ENCODE measurements at places on chromosomes 4 and X.

DNA sequence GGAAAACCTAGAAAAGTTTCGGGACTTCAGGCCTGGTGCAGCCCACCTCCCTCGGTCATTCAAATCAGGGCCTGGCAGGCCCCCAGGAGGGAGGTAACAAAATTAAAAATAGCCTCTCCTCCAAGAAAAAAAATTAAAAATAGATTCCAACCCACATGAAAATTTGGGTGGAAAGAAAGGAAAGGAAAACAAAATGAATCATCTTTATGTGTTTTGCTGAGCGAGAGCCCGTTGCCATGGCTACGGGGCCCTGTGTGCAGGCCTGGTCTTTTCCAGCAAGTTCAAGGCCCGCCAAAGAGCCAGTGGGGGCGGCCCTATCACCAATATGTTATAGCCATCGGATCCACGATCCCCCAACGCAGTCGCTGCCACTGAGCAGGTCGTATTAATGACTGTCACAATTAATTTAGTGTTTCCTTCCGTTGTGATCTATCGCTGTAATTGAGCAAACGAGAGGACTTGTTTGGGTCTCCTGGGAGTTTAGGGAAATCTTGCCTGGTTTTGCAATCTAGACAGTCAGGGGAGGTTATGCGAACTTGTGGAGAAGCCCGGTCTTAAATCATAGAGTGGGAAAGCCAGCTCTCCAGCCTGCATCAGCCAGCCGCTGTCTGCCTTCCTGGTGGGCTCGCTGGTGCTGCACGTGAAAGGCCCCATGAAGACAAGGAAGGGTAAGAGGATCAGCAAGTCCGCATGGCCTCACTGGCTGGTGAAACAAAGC lies 452.4 kb downstream of the BCOR start:
- DNase-seq = no peak

- DNase-seq = no peak
These were observed 168.9 kb downstream of the CBR4 start for GRCh38 chr4:168841000-168841671.

DNA sequence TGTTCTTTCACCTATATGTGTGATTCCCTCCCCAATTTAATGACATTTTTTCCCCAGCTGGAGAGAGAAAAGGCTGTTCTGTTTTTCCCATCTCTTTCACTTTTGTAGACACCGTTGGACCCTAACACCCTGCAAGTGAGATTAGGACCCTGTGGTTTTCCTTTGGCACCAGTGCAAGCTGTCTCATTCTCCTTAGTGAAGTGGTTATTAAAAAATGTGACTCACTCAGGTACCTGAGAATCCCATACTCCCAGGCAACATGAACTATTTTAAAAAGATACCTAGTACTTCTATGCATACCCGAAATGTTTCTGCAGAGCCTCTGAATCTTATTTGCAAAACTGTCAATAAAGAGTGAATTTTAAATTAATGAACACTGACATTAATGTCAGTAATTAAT lies 175.7 kb upstream of the TBC1D9 start:
- no peak for DNase-seq

DNA sequence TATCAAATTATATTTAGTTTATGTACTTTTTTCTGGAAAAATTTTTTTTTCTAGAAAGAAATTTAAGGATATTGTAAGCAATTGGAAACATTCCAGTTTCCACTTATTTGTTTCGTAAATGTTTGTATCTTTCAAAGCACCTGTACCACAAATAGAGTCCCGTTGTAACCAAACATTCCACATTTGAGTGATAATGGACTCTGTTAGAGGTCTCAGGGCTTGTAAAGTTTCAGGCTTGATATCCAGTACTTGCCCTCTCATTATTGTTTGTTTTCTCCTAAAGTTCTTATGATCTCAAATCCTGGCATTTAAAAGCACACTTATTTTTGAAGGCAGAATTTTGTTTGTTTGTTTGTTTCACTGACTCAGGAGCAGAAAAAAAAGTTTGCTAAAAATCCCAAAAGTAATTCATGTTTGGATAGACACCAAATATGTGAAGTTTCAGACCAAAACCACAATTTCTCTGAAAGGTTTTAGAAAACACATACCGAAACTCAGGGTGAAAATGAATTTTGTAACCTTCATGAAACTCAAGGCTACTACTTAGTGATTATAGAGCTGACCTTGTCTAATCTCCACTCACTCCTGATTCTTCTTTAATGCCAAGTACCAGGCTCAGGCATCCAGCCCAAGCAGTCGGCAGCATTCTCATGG lies 5.7 kb upstream of the TMEM192 start:
- no peak for DNase-seq

DNA sequence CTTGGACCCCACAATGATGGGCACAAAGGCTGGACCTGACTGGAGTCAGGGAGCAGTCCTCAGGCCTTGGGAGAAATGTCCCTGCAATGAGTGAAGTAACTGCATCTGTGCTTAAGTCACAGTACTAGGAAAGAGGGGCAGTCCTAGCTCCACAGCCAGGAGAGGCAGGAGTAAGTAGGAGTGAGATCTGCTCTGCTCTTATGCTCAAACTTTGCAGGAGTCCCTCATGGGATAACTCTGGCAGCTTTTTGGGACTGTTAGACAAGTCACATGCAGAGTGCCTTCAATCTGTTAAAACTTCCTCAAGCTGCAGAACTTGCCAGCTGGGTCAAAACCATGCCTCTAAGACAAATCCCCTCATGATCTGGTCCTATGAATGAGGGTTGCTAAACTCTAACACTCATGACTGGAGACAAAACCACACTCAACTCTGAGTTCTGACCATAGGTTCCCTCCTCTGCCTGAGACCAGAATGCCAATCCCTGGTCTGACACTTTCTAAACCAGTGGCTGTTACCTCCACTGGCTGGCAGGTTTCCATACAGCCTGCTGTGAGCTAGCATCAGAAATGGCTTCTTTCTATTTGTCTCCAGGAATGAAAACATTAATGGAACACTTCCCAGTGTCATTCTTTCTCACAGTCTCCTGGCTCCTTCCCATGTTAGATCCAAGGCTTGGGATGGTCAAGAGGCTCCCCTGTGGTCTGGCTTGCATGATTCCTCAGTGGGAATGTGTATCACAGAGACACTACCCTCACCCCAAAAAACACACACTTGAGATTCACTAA lies 819.3 kb downstream of the PCDH7 start:
- no peak for DNase-seq

DNA sequence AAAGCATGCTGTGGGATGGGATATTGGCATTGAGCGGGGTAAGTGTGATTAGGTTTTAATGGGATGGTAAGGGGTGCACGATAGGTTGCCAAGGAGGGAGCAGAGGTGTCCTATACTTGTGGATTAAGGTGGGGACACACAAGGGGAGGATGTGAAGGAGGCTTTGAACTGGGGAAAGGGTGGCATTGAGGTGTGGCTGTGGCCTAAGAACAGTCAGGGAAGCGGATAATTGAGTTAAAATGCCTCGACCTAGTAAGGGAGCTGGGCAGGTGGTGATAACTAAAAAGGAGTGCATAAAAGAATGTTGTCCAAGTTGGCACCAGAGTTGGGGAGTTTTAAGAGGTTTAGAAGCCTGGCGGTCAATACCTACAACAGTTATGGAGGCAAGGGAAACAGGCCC lies 17.5 kb downstream of the KLKB1 start:
- DNase-seq = no peak

DNA sequence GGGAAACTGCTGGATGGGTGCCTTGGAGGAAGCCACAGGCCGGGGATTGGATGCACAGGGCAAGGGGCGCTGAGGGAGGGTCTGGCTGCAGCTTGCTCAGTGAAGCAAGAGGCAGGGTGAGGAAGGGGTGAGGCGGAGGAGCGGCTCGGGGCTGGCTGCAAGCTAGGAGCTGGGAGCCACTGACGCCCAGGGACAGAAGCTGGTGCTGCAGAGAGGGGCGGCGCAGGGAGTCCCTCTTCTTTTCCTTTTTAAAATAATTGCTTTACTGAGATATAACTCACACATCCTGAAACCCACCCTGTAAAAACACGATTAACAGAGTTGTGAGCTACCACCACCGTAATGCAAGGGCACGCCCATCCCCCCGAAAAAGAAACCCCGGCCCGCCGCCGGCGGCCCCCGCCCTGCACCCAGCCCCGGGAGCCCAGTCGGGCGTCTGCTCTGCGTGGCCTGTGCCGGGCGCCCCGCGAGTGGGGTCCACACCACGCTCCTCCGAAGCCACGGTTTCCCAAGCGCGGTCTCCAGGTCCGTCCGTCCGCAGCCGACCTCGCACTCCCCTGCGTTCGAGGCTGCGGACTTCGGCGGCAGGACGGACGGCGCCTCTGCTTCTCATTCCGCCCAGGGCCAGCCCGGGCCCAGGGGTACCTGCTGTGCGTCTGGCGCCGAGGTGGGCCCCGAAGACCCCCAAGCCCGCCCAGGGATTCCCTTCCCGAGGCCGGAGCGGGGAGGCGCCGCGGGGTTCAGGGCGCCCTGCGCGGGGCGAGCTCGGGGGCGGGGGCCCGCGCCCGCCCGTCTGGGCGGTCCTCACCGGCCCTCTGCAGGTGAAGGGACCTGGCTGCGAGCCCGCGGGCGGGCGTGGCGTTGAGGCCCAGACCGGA lies 866 bp upstream of the UVSSA start:
- peak; percentile 85 for DNase-seq

- DNase-seq = no peak
These were observed 129.7 kb upstream of the EDNRA start for GRCh38 chr4:147351083-147351787.

DNA sequence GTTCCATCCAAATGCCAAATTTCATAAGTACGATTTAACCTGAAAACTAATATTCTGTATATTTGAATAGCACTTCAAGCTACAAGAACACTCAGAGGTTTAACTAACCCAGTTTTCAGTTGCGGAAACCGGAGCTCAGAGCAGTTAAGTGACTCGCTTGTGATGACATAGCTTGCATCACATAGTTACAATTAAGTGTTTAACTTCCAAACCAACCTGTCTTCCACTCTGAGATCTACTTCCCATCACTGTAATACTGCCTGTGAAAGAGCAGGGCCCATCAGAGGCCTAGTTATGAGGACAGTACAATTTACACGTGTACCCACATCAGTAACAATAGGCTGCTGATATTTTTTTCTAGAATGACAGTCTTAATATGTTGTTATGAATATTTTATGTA lies 120.3 kb downstream of the MAD2L1 start:
- DNase-seq = no peak

DNA sequence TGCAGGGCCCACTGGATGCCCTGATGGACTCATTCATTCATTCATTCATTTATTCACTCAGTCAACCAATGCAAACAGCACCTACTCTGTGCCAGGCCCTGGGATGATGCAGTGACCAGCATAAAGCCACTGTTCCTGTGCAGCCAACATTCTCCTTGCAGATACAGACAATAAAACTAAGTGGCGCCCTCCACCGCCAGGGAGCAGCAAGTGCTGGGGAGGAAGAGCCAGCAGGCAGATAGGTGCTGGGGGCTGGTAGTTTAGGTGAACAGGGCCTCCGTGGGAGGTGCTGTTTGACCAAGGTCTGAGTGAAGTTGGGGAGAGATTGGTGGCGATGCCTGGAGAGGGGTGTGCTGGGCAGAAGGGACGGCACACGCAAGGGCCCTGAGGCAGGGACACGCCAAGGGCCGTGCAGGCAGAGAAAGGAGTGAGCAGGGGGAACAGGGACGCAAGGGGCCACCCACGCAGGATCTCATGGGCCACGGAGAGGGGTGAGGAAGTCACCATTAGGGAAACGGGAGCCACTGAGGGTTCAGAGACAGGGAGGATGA lies 65.5 kb downstream of the WFS1 start:
- DNase-seq = no peak

- DNase-seq = no peak
These were observed 20.0 kb downstream of the NDP start for GRCh38 chrX:43953218-43953617.

GRCh38 chr4:149173241-149174013 lies 642.2 kb downstream of the IQCM start:
- DNase-seq = no peak

DNA sequence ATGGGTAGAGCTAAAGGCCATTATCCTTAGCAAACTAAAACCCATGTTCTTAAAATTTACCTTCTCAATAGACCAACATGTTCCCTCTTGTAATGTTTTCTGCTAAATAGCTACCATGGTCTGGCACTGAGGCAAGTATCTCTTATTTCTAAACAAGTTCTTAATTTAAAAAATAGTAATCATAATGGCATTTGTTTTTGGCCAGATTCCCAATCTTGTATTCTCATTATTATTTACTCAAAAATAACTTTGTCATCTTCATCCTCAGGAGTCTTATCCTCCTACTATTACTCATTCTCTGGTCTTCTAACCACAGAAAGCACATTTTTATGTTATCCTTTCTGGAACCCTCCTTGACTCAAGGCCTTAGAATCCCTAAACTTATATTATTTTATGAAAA lies 931.2 kb downstream of the CCSER1 start:
- no peak for DNase-seq

DNA sequence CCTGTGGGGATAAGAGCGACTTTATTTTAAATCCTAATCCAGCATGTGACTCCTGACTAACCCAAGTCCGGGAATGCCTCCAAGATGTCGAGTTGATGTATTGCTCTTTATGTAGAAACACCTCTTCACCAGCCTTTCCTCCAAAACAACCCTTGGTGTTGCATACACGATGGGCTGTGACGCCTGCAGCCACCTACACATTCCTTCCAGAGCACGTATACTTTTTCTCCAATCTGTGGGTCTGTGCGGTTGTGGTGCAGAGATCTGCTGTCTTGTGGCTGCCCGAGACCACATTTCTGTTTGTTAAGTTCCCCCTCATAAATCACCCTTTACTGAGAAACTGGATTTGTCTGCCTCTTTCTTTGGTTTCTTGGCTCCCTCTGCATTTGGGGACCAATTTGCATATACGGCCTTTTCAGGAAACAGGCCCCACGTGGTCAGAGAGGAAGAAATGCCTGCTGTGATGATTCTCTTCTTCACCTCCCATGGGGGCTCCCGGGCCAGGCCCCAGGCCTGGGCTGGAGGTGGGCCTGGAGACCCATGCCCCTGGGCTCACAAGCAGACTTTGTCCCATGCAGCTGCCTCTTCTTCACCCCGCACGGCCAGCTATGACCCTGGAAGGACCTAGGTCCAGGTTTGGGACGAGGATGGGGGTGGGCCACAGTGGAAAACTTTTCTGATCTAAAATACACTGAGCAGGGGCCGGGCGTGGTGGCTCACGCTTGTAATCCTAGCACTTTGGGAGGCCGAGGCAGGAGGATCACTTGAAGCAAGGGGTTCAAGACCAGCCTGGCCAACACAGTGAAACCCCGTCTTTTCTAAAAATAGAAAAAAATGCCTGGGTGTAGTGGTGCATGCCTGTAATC lies 21.4 kb upstream of the AFAP1 start:
- no peak for DNase-seq

DNA sequence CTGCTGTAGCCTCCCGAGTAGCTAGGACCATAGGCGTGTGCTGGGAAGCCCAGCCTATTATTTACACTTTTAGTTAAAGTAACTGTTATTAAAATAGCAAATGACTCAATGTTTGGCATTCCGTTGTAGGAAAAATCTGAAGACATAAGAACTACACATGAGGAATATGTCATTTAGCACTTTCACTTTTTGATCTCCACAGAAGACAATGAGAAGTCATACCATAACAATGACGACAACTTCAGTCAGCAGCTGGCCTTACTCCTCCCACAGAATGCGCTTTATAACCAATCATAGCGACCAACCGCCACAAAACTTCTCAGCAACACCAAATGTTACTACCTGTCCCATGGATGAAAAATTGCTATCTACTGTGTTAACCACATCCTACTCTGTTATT lies 6.7 kb downstream of the GPR34 start:
- no peak for DNase-seq
